NCI-H2227 treated with DMSO at 0.1 percent for 48 hours (cell line): ENCODE measurements at places on chromosomes 6 and 20.

DNA sequence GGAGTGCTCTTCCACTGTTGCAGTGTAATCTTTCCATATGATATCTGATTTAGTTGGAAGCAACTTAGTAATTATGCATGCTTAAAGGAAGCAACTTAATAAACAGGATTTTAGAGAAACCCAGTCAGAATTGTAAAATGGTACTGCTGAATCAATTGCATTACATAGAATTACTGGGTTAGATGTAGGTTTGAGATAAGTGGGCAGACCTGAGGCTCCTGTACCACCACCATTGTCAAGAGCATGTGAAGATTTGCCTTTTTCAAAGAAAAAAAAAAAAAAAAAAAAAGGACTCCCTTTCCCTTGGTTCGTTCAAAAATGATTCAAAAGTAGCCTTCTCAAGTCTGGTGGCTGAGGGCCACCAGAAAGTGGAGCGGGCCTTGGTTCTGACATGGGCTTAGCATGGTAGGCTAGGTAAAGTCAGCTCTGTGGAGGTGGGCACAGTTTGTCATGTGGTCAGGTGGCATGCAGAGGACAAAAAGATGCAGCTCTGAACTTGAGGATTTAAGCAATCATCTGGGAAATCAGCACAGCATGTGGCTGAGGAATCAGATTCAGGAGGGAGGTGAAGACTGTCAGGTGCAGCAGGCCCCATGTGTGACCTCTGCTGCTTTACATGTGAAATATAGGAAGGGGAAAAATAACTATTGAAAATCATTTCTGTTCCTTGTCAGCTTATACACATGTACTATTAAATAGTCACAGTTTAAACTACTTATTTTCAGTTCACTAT, 32.4 kb downstream of the ARID1B start:
- no peak for DNase-seq

- DNase-seq, result no peak
These were observed 569.9 kb downstream of the KIF16B start for GRCh38 chr20:16003310-16003709.

- no peak for DNase-seq
These were observed 93.3 kb downstream of the EDN1 start for GRCh38 chr6:12383448-12383847.

DNA sequence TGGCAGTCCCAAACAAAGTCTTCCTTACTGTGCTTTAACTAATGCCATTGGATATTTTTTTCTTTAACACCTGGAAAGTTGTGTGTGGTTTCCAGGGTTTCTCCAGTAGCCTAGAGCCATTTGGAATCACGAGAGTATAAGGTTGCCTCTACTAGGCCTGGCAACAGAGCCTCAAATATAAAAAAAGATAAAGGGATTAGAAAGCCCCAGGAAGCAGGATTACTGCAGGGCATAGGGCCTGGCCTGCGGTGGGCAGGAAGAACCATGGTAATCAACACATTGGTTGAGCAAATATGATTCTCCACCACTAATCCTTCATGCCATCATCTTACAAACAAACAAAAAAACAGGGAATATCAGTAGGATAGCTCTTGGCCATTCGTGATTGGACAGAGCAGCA, 177.8 kb upstream of the GGTLC1 start:
- no peak for DNase-seq

- no peak for DNase-seq
These were observed 94.8 kb downstream of the PTCHD4 start for GRCh38 chr6:48016020-48016755.

DNA sequence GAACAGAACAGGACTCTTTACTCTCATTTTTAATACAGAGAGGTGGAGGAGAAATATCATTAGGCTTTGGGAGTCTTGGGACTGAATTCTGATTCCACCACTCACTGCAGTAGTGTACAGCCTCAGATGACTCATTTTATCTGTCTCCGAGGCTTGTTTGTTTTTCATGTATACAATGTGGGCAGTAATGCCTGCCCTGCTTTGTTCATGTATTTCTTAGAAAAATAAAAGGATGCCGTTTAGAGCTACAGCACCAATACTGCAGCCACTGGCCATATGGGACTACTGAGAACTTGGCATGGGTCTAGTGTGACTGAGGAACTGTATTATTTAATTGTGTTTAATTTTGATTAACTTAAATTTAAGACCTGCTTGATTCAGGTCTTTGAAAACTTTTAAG, 41.2 kb upstream of the JAG1 start:
- DNase-seq, result no peak
